ENCODE measurements at places on chromosomes 7 and 10. TPM values are rescaled to one million over a fixed set of nuclear protein-coding genes. Genes with fewer than 3 reads are reported as not detected.

ZNF32 gene
- 7.0 TPM for total RNA-seq

PAPOLB gene
- not detected for total RNA-seq

NOS3 gene
- total RNA-seq = 13.0 TPM

ADRB1 gene
- 1.3 TPM for total RNA-seq

GPER1 gene
- total RNA-seq = 2.0 TPM

TMEM270 gene
- total RNA-seq = not detected
